Muscle of leg (tissue), 16 donors: ENCODE measurements at places on chromosomes 6 and 20. TPM values are rescaled to one million over a fixed set of nuclear protein-coding genes. Genes with fewer than 3 reads are reported as not detected.

DNA sequence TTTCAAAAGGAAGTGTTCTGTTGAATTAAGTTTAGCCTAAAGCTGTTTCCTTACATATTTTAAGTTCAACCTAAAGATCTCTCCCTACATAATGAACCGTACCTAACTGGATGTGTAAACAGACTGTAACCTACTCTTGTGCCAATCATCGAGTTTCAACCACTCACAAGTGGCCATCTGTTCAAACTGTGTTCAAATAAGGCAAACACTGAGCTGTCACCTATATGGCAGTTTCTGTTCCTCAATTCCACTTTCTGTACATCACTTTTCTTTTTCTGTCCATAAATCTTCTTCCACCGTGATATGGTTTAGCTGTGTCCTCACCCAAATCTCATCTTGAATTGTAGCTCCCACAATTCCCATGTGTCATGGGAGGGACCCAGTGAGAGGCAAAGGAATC lies 428.6 kb downstream of the HACE1 start:
- DNase-seq = no peak

GRCh38 chr6:112665114-112665513 lies 318.0 kb downstream of the RFPL4B start:
- no peak for DNase-seq

- no peak for DNase-seq
Measured at GRCh38 chr20:3174442-3175261, 1.3 kb upstream of the LZTS3 start.

- DNase-seq = no peak
Measured at GRCh38 chr20:38275815-38276550, 15.4 kb upstream of the KIAA1755 start.

DNA sequence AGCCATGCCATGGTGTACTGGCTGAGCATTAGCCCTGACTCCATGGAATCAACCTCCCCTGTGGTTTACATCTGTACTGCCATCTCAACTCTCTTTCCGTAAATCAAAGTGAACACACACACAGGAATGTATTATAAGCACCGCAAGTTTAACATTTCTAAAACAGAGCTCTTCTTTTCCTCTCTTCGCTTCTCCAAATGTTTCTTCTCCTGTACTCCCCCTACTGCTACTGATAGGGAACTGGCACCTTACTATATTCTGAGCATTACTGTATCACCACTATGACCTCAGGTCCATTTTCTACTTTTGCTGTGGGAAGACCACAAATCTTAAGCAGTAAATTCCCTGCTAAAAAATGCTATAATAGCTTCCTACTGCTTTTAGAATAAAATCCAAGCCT lies 101.2 kb downstream of the NUS1 start:
- DNase-seq = no peak

DNA sequence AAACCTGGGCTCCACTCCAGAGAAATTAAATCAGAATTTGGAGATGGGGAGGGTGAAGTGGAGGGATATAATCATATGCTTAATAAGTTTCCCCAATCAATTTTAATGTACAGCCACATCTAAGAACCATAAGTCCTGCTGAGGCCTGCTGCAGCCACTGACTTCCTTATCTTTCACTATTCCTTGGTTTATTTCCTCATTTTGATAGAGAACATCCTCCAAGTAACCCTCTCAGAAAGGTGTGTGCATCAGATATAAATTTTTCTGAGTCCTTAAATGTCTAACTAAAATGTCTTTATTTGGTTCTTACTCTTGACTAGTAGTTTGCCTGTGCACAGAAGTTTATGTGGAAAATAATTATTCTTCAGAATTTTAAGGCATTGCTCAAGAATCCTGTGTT lies 23.7 kb upstream of the SIRT5 start:
- no peak for DNase-seq

DNA sequence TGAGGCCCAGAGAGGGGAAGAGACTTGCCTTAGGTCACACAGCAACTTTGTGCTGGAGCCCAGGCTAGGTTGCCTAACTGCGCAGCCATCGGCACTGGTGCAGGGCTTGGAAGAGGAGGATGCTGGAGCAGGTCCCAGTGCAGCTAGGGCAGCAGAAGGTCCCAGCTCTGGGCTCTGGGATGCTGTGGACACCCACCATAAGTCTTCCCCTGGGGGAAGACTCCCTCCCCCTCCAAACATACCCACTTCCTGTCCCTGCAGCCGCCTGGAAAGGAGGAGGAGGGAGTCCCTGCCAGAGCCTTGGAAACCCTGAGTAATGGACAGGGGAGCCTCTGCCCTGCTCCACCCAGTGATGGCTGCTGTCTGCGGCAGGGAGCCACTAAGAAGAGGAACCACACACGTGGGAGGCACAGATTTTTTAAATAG lies 93.6 kb downstream of the NCR2 start:
- DNase-seq = peak; percentile 87

- DNase-seq = peak; percentile 92
Measured at GRCh38 chr6:16183187-16183664, 54.3 kb downstream of the MYLIP start.

DNA sequence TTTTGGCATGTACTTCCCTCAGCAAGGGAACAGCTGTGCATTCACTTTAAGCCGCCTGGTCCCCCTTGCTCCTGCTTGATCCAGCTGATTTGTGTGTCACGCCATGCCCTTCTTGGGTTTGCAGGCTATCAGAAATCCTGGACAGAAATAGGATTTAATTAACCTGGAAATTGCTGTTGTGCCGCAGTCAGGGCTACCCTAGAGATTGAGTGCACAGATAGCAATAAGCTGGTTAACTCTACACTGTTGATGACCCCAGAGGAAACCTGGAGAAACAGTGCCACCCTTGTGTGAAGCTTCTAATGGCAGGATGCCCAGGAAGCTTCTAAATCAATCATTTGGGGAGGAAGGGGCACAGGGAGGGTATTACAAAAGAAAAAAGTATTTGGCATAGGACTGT lies 199.0 kb downstream of the JARID2 start:
- DNase-seq = peak; percentile 57

GRCh38 chr20:21141825-21142224 lies 15.9 kb downstream of the KIZ start:
- no peak for DNase-seq

- DNase-seq = no peak
Measured at GRCh38 chr20:22729180-22729579, 144.8 kb upstream of the FOXA2 start.

MUC21 gene
- total RNA-seq = not detected

BPIFB4 gene
- 0.09 TPM for total RNA-seq

NAPB gene
- total RNA-seq = 7.5 TPM

SLC25A27 gene
- total RNA-seq = 18.6 TPM

OR5V1 gene
- total RNA-seq = not detected

GHRH gene
- total RNA-seq = not detected

CLIC5 gene
- total RNA-seq = 8.5 TPM
